ENCODE measurements at places on chromosomes 5 and 9. TPM values are rescaled to one million over a fixed set of nuclear protein-coding genes. Genes with fewer than 3 reads are reported as not detected.
A peak's percentile ranks its signal among the peaks of the same experiment; 100 is the strongest.

Gene TLX3
- not detected for total RNA-seq

Gene ACOT12
- 0.53 TPM for total RNA-seq

Gene RMND5B
- 24.0 TPM for total RNA-seq

Gene ANXA1
- total RNA-seq, result 25.4 TPM

Gene PCAT7
- total RNA-seq, result not detected

Gene KCNMB1
- total RNA-seq, result not detected

Gene PARP8
- total RNA-seq, result 1.0 TPM

Gene GABRB2
- total RNA-seq, result 0.95 TPM

Gene NDFIP1
- total RNA-seq, result 37.1 TPM

Gene ABLIM3
- 72.6 TPM for total RNA-seq

Gene FBN2
- total RNA-seq, result 0.20 TPM

Gene DEPDC1B
- not detected for total RNA-seq

Gene COL23A1
- 0.97 TPM for total RNA-seq

Gene SPINK13
- not detected for total RNA-seq

Gene IFNB1
- total RNA-seq, result not detected

Gene PLPP7
- total RNA-seq, result 110 TPM

- no peak for DNase-seq
Observed at GRCh38 chr5:173765029-173765644, 123.0 kb upstream of the CPEB4 start.

GRCh38 chr9:3721096-3721495, 195.3 kb upstream of the RFX3 start:
- no peak for DNase-seq

GRCh38 chr9:85321561-85321960, 420.2 kb downstream of the AGTPBP1 start:
- DNase-seq, result no peak

- no peak for DNase-seq
Observed at GRCh38 chr5:141873933-141874261, 4.3 kb downstream of the PCDH1 start.

DNA sequence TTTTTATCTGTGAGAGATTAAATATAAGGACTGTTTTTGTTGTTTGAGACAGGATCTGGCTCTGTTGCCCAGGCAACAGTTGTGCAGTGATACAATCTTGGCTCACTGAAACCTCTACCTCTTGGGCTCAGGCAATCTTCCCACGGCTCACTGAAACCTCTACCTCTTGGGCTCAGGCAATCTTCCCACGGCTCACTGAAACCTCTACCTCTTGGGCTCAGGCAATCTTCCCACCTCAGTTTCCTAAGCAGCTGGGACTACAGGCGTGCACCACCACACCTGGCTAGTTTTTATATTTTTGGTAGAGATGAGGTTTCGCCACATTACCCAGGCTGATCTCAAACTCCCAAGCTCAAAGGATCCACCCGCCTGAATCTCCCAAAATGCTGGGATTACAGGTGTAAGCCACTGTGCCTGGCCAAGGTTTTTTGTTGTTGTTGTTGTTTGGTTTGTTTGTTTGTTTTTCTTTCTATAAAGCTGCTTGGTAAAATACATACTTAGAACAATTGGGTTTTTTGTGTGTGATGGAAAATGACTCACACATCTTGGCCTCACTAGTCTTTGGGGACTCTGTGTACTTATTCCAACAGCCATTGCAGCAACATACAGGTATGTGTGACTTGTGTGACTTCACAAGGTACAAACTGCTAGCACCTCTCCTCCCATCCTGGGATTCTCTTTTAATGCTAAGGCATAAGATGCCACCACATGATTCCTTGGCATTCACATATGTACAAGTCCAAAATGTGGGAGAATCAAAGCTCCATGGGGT, 36.5 kb upstream of the RASA1 start:
- DNase-seq, result no peak

DNA sequence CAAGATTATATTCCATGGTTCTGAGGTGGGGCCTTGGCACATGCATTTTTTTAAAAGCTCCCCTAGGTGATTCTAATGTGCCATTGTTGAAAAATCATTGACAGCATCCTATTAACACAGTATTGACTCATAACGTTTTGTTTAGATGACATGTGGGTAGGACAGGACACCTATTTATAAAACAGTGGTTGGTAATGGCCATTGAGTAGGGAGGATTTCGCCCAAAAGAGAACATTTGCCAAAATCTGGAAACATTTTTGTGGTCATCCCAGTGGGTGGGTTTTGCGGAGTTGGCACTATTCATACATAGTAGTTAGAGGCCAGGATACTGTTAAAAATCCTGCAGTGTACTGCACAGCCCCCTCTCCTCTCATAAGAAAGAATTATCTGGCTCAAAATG, 6.4 kb upstream of the CHD1 start:
- no peak for DNase-seq

- DNase-seq, result no peak
Observed at GRCh38 chr5:15737871-15738664, 238.1 kb downstream of the FBXL7 start.

GRCh38 chr5:61802456-61802855, 470.4 kb downstream of the ZSWIM6 start:
- DNase-seq, result no peak

GRCh38 chr5:172859966-172860365, 25.9 kb downstream of the ERGIC1 start:
- DNase-seq, result no peak

DNA sequence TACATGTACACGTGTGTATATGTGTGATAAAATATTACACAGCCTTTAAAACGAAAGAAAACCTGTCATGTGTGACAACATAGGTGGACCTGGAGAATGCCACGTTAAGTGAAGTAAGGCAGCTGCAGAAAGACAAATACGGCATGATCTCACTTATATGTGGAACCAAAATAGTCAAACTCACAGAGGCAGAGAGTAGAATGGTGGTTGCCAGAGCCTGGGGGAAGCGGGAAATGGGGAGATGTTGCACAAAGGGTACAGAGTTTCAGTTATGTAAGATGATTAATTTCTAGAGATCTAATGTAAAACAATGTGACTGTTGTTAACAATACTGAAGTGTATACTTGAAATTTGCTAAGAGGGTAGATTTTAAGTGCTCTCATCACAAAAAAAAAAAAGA, 34.8 kb downstream of the ADAMTS12 start:
- DNase-seq, result no peak

DNA sequence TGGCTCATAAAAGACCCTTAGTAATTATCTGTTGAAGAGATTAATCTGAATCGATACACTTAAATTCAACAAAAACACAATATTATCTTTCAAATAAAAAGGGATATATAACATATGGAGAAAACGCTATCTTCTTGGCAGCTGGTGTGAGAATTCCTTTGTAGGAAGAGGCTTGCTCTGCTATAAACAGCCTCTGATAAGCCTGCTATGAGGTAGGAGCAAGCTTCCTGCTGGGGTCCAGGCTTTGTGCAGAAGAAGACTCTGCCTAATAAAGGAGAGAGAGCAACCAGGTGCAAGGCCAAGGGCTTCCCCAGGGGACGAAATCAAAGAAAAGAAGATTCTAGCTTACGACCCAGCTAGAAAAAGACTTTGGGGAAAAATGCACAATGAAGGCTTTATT, 43.3 kb upstream of the SSBP2 start:
- no peak for DNase-seq

GRCh38 chr9:68876273-68876672, 137.6 kb downstream of the PRKACG start:
- no peak for DNase-seq

- DNase-seq, result no peak
Observed at GRCh38 chr5:75672616-75673015, 44.6 kb downstream of the POC5 start.

- DNase-seq, result no peak
Observed at GRCh38 chr5:143026380-143026779, 256.2 kb downstream of the ARHGAP26 start.

- DNase-seq, result peak; percentile 30
Observed at GRCh38 chr9:114592356-114592755, 4.8 kb downstream of the ATP6V1G1 start.

- DNase-seq, result no peak
Observed at GRCh38 chr5:126917918-126918614, 112.3 kb downstream of the MARCHF3 start.

GRCh38 chr5:101346906-101347305, 443.8 kb upstream of the ST8SIA4 start:
- no peak for DNase-seq

DNA sequence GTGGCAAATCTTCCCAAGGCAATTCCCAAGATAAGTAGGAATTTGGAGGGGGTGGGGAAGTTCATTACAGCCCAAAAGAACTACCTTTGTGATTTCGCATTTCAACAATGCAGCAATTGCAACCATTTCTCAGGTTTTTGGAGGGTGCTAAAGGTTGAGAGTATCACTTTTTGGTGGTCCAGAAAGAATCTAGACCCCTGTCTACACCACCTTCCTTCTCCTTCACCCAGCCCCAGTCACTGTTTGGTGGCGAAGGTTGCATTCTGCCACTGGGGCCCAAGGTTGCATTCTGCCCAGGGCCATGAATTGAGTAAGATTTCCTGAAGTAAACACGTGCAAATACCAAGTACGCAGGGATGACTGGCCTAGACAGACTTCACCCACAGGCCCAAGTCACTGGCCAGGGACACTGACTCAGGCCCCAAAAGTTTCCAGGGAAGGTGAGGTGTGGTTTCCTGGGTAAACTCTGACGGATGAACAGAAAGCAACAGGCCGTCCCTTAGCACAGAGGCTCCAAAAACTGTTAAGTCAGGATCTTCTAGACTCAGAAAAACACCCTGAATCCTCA, 5.7 kb downstream of the PDE6A start:
- DNase-seq, result no peak

GRCh38 chr5:150034662-150035061, 34.1 kb downstream of the HMGXB3 start:
- no peak for DNase-seq

DNA sequence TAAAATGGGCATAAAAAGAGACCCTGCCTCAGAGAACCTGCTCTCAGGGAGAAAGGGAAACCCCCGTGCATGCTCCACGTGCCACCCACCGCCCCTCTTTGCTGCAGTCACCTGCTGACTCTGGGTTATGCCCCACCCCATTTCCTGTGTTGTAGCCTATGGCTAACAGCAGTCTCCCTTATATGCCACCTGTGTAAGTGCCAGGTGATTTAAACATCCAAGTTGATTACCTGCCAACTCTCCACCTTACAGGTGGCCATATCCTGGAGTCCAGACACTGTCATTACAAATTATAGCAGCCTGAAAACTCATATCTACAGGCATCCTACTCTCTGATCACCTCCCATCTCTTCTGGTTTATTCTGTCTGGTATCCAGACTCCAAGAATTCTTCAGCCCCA, 242.6 kb downstream of the HSPA4 start:
- DNase-seq, result no peak

- no peak for DNase-seq
Observed at GRCh38 chr9:136531186-136531903, 14.5 kb downstream of the NOTCH1 start.
